ENCODE measurements at places on chromosomes 13 and 19. TPM values are rescaled to one million over a fixed set of nuclear protein-coding genes. Genes with fewer than 3 reads are reported as not detected.

- no peak for DNase-seq
Measured at GRCh38 chr13:76225815-76226489, 589.8 kb downstream of the LMO7 start.

DNA sequence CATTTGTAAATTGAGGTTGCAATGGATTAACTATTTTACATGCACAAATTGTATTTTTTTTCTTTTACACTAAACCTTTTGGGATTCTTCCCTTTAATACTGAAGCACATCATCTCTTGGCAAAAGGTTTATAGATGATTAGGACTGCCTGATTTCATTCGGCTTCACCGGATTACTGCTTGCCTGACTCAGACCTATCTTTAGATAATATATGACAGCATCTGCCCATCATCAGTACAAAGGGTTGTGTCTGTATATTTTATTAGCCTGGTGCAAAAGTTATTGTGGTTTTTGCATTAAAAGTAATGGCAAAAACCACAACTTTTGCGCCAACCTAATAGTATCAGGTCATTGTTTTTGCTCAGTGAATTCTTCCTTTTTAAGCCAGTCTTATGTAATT lies 316.2 kb upstream of the HTR2A start:
- no peak for DNase-seq

The SPACA4 gene
- total RNA-seq = not detected

DNA sequence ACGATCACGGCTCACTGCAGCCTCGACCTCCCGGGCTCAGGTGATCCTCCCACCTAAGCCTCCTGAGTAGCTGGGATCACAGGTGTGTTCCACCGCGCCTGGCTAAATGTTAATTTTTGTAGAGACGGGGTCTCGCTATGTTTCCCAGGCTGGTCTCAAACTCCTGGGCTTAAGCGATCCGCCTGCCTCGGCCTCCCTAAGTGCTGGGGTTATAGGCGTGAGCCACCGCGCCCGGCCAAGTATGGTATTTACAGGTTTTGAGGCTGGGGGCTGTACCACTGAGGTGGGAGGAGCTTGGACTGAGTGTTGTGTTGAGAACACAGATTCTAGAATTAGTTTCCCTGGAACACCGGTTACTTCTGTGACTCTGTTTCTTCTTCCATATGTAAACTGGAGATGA lies 452 bp upstream of the PPM1N start:
- DNase-seq = no peak

- DNase-seq = no peak
Measured at GRCh38 chr19:32416749-32417456, 11.3 kb downstream of the DPY19L3 start.

- DNase-seq = no peak
Measured at GRCh38 chr13:82687884-82688283, 1194.4 kb downstream of the SLITRK1 start.

DNA sequence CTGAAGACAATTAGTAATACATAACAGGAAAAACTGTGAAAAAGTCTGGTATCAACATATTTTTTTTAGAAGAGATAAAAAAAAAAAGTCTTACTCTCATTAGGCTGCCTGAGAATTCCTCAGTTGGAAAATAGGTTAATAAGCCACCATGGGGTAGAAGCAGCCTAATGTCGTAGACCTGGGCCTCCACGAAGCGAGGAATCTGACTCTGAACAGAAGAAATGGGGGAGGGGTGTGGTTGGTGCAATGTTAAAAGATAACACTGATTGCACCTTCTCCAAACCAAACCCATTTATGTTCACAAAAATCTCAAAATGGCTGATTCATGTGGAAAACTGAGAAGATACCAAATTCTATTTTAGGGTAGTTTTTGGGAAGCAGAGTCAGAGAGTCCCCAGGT lies 62.4 kb downstream of the MPHOSPH8 start:
- DNase-seq = no peak

DNA sequence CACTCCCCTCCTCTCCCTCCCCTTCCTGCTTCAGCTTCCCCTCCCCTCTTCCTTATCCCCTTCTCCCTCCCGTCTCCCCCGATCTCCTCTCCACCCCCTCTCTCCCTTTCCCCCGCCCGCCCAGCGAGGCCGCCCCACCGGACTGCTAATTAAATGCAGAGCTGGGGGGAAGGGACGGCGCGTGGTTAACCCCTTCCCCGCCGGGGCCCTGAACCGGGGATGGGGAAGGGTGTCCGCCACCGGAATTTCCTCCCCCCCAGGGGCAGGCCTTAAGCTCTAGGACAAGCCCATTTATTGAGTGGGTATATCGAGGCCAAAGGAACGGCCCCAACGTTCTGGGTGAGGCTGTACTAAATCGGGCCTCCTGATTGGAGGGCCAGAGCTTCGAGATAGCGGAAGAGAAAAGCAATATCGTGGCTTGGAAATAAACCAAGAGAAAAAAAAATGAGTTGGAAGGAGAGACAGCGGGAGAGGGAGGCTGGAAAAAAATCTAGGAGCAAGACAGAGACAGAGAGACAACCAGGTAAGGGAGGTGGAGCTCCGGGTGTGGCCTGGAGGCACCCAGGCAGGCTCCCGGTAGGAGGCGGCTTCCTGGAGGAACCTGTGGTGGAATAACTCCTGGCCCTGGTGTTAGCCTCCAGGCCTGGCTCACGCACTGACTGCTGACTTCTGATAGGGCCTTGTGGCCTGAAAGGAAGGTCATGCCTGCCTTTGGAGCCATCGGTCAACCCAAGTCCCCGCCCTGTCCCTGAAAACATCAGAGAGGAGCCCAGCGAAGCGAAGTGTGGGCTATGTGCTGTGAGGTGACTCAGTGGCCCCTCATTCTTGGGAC lies 11.6 kb upstream of the JUND start:
- DNase-seq = peak; percentile 56

The SOX1 gene
- not detected for total RNA-seq

DNA sequence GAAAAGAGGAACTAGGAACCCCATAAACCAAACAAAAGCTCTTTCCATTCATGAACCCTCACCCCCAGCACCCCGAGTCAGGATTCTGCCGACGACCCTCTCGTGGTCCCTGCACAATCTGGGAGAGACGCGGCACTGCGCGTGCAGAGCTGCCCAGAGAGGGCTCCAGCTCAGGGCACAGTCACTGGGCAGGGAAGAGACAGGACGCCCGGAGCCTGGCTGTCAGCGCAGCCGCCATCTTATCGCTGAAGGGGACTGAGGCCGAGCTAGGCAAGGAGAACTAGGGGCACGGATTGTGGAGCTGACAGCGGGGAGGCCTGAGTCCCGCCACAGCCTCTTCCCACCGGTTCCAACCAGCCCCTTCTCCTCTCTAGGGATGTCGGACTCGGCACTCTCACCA lies 349 bp downstream of the ZNF98 start:
- no peak for DNase-seq

The NMRK2 gene
- total RNA-seq = not detected

DNA sequence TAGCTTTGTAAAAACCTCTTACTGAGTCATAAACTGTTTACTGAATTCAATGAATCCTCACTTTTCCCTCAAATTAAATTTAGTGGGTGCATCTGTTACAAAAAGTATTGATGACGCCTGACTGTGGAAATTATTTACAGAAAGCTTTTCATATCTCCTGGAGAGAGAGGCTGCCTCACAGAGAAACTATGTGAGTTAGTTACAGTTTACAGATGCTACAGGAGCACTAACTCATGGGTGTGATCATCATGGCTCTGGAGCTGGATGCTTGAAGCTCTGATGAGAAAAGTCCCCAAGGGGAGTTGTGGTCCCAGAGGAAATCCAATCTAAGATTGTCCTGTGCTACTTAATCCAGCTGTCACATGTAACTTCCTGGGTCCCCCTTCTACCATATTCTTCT lies 590.8 kb downstream of the LMO7 start:
- no peak for DNase-seq

DNA sequence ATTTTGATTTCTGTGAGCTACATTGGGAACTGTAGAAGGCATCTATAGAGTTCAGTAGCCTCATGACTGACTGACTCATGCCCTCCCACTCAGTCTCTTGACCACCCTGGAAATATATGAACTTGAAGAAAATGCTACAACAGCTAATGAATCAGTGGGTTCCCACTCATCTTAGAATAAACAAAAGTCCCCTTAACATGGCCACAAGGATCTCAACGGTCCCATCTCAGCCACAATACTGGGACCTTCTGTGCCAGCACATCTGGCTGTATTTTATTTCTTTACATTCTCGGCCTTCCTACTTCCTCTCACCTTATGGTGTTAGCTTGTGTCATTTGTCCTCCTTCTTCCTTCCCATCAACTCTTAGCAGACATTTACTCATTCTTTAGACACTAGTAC lies 619.8 kb downstream of the DCT start:
- no peak for DNase-seq

DNA sequence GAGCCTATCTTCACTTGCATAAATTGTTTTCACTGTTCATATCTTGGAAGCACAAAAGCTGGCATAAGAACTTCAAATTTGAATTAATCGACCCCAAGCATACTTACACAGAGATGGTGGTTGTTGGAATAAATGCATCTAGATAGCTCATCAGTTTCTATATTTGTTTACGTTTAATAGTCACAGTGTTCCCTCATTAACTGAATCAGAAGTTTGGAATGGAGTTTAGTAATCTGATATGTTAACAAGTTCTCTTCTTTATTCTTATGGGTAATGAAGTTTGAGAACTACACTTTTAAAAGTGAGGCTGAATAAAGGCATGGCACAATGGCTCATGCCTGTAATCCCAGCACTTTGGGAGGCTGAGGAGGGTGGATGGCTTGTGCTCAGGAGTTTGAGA lies 886.7 kb upstream of the PCDH20 start:
- no peak for DNase-seq

DNA sequence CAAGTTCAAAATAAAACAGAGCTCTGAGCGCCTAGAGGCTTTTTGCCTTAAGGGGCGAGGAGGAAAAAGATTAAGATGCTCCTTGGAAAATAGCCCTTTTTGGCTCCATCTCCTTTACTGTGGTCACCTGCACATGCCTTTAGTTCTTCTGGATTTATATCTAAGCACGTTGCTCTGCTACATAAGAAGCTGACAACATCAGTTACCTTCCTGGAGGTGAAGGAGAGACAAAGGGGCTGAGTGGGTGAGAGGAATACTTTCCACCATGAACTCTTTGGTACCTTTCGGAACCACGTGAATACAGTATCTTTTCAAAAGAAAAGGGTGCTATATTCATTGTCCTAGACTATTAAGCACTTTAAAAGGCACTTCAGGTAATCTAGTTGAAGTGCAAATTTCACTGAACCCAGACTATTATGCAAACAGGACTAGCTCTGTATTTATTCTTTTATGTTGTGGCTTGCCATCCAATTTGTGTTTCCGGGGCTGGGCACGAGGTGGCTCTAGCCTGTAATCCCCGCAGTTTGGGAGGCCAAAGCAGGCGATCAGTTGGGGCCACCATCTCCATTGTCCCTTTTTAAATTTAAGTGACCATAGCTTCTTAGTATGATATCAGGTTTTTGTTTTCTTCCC lies 201.5 kb downstream of the TM9SF2 start:
- DNase-seq = no peak

GRCh38 chr13:96141032-96141431 lies 51.1 kb downstream of the HS6ST3 start:
- DNase-seq = no peak

- DNase-seq = no peak
Measured at GRCh38 chr13:62524061-62524460, 1108.4 kb upstream of the PCDH20 start.

DNA sequence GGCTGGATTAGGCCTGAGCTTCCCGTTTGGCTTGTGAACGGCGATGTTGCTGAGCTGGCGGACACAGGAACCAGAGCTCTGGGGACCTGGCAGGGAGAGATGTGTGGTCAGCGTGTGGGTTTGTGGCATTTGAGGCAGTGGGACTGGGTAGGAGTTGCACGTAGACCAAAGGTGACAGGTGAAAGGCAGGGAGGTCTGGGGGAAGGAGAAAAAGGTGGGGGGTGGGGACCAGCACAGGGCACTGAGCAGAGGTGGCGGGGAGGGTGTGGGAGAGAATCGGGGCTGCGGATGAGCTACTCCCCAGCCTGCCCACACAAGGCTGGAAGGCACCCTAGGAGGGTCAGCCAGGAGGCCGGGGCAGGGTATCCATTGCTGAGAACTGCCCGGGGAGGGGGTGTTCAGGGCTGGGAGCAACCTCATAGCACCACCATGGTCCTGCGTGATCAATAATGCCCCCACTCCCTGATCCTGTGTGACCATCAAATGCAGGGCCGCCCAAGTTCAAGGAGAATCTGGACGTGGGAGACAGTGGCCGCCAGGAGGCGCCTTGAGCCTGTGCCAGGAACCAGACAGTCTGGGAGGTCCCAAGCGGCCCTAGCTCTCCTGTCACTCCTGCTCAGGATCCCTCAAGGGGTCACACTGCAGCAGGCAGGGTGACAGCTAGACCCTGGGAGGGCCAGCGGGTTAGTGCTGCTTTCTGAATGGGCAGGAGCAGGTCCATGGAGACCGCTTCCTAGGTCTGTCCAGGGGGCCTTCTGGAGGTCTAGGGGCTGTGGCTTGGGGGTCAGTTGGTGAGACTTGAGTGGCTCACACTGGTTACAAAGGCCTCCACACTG lies 12.8 kb upstream of the SELENOW start:
- peak; percentile 65 for DNase-seq

GRCh38 chr19:4649392-4650047 lies 10.2 kb downstream of the TNFAIP8L1 start:
- no peak for DNase-seq

GRCh38 chr19:1400281-1401137 lies 833 bp downstream of the GAMT start:
- no peak for DNase-seq

The KIR2DL3 gene
- not detected for total RNA-seq

Measured in CD4-positive, alpha-beta T cell (primary cell).